ENCODE measurements at places on chromosomes 3 and 15.

- DNase-seq: no peak
These were observed 5.0 kb upstream of the PTPN9 start for GRCh38 chr15:75584121-75584520.

DNA sequence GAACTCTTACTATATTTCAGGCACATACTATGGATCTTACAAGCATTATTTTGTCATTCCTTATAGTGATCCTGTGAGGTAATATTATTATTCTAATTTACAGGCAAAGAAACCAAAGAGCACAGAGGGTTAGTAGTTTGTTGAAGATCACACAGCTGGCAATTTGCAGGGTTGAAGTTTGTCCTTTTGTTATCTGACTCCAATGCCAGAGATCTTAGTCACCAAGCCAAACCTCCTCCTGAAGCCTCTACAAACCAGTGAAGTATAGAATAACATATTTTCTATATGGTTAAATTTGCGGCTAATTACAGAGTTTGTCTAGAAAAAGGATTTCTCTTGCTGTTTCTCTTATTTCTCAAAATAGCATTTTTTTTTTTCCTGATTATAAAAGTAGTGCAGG lies 11.2 kb downstream of the ISLR2 start:
- no peak for DNase-seq

- DNase-seq: no peak
These were observed 45.1 kb downstream of the PTPN23 start for GRCh38 chr3:47425959-47426358.

DNA sequence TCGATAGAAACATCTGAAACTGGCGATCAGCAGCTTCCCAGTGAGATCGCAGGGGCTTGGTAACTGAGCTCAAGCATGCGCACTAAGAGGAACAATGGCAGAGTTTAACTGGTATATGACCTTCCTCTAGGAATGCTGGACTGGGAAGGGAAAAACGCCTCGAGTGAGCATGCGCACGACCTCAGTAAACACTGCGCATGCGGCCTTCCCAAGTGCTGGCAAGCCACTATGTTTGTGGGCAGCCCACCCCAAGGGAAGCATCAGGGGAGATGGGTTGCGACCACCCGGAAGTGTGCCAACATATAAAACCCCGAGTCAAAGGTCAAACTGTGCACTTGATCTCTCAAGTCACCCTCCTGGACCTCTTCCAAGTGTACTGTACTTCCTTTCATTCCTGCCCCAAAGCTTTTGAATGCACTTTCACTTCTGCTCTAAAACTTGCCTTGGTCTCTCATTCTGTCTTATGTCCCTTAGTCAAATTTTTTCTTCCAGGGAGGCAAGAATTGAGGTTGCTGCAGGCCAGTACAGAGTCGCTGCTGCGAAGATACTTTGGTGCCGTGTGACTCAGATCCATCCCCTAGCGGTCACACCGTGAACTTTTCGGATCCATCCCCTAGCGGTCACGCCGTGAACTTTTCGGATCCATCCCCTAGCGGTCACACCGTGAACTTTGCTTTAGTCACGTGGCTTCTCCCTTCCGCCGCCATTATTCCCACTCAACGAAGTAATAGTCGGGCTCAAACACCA lies 243.3 kb downstream of the FAM43A start:
- DNase-seq: no peak

- no peak for DNase-seq
These were observed 174.8 kb upstream of the UBE2E2 start for GRCh38 chr3:23028294-23028693.

- no peak for DNase-seq
These were observed 6.8 kb downstream of the SOX14 start for GRCh38 chr3:137770835-137771399.

DNA sequence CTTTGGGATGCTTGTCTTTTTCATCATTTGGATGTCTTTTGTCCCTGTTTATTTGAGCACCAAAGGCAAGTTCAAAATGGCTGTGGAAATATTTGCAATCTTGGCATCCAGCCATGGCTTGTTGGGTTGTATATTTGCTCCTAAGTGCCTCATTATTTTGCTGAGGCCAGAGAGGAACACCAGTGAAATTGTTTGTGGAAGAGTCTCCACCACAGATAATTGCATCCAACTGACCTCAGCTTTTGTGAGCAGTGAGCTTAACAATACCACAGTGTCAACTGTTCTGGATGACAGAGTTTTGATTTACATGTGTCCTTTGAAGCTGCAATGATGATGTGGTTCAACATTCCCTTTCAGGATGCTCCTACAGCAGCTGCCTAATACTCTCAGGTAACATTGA lies 83.0 kb upstream of the KCNAB1 start:
- no peak for DNase-seq

DNA sequence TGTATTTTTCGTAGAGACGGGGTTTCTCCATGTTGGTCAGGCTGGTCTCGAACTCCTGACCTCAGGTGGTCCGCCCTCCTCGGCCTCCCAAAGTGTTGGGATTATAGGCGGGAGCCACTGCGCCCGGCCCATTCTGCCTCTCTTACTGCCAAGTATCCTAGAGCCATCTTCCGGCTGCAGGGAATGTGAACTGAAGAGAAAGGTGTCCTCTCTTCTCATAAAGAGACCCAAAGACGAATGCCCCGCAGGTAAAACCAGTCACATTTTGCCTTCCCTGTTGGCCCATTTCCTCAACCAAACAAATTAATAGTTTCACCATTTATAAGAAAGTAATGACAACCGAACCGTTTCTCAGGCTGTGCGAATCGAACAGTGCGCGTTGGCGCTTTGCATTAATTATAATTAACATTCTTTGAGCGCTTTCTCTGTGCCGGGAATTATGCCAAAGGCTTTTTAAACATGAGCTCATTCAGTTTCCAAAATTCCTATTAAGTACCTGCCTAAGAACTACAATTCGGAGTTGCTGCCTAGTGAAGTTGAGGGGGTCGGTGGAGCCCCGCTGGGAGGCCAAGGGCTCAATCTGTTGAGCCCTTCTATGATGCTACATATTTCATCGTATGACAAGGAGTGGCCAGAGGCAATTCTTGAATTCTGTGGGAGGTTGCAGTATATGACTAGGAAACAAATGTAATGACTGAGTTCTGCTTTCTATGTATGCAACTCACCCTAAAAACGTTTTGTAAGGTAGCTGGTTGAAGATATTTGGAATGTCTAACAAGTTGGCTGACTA lies 819 bp upstream of the RPL24 start:
- no peak for DNase-seq

DNA sequence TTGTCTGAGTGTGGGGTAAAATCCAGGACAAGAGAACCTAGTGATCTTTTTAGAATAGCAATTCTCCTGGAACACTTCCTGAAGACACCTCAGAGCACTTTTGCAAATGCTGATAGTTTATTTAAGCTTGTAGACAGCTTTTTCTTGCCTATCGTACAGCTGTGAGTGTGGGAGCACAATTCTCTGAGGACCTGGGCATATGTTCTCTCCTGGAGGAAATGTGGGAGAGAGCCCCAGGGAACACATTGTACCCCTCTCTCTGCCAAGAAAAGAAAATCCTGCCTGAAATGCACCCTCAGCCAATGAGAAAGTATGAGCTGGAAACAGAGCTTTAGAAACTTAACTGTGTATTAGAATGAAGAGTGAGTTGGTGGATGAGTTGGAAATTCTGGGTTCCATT lies 308.3 kb upstream of the SEMA6D start:
- no peak for DNase-seq

DNA sequence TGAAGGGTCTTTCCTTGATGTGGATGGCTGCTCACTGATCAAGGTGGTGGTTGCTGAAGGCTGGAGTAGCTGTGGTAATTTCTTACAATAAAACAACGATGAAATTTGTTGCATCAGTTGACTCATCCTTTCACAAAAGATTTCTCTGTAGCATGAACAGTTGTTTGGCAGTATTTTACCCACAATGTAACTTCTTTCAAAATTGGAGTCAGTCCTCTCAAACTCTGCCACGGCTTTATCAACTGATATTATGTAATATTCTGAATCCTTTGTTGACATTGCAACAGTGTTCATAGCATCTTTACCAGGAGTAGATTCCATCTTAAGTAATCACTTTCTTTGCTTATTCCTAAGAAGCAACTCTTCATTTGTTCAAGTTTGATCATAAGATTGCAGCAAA lies 252.6 kb downstream of the UBE2E2 start:
- no peak for DNase-seq

DNA sequence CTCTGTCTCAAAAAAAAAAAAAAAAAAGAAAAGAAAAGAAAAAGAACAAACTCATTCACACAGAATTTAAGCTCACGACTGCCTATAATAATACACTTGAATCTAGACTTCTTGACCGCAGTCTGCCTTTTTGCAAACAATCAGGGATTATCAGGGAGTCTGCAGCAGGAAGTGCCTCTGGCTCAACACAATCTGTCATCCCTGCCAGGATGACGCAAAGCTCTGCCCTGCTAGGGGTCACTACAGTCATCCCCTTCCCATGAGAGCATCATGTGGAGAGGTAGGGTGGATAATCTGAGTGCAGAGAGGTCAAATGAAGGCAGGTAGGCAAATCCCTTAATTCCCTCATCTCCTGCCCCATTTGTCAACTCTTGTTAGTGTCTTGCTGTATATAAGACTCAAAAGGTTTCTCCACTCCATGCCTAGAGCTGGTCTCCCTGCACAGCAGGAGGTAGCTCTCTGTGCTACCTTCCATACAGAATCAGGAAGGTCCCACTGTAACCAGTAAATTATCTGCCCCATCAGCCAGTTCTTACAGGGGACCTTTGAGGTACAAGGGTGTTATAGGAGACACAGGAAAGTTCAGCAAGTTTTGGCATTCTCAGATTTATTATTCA lies 4.2 kb downstream of the UBAP1L start:
- DNase-seq: no peak

DNA sequence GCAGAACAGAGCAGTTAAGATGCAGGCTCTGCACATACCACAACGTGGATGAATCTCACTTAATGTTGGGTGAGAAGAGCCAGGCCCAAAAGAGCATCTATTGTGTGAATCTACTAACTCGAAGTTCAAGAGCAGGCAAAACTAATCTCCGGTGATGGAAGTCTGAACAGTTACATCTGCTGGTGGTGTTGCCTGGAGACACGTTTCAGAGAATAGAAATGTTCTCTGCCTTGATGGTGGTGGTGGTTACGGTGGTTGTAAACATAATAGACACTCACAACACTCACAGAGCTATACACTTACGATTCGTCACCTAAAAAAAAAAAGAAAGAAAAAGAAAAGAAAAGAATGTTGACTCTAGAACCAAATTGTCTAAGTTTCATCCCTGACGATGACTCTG lies 86.8 kb downstream of the LIPC start:
- DNase-seq: no peak

- DNase-seq: no peak
These were observed 214.8 kb upstream of the ST8SIA2 start for GRCh38 chr15:92178911-92179310.

DNA sequence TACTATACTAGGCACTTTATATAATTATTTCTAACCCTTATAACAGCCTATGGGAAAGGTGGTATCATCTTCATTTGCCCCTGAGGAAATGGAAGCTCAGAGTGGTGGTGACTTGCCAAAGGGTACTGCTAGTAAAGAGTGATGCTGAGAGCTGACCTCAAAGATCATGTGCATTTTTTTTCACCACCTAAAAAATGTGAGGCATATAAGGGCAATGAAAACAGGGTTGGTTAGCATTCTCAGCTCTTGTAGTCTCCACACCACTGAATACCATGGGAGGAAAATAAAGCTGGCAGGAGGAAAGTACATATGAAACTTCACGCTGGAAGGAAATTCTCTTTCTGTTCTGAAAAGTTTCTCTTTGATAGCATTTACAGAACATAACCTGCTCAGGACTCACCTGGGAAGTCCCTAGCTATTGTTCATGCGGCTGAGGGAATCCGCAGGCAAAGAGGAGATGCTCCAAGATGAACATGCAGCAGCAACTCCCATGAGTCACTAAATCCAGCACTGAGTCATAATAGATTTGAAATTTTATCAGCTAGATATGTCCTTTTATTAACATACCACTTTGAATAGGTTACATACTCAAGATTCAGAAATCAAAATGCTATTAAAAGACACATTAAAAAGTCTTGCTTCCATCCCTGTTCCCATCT lies 17.3 kb downstream of the FAIM start:
- no peak for DNase-seq

DNA sequence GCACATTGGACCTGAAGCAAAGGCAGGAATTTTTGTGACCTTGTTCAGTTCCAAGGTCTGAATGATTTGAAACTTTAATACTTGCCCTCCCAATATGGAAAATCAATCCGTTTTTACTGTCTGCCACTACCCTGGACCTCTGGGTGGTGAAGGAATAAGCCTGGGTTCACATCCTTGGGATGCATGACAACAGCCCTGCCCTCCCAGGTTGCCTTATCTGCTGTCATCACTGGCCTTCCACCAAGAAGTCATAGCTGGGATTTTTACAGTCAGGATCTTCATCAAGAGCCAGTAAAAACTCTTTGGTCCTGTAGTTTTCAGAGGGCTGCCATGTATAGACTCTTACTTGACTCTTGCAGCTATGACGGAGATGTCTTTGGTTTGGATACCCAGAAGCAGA lies 128.6 kb downstream of the MYLK start:
- DNase-seq: no peak

- DNase-seq: no peak
These were observed 46.5 kb downstream of the CDC25A start for GRCh38 chr3:48141604-48142137.

DNA sequence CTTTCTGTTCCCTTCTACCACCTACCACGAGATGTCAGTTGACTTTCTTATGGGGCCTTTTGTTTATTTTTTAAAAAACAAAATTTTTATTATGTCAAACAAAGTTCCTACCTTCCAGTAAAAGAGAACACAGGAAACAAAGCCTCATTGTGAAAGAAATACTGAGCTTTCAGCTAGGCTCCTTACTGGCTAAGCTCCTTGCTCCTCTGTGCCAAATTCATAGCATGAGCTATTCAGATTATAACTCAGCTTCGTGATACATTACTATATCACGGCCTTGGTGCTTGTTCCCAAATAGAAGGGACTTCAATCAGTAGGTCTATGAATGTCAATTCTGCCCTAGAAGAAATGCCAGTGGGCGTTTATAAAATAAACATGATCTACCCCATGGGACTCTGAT lies 145.8 kb upstream of the CHRM5 start:
- no peak for DNase-seq

GRCh38 chr15:88621789-88622604 lies 857 bp downstream of the AEN start:
- no peak for DNase-seq

DNA sequence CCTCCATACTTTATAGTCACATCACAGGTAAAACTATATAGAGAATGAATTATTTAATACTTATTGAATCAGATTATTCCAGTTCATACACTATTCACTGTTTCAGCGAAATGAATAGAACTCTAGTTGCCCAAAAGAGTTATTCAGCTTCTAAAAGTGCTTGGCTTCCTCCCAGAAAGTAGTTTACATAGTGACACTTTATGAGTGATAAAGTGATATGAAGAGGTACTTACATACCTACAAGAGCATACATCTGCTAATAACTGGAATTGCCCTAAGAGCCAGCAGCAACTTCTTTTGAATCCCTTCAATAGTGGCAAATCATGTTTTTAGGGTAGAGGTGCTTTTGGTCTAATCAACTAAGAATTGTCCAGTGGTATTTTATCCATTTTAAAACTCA lies 635.1 kb upstream of the AGTR1 start:
- DNase-seq: no peak
